ENCODE measurements at places on chromosomes 2 and 18.

GRCh38 chr2:188675391-188676009 is 298.7 kb upstream of the COL3A1 start:
- no peak for DNase-seq

DNA sequence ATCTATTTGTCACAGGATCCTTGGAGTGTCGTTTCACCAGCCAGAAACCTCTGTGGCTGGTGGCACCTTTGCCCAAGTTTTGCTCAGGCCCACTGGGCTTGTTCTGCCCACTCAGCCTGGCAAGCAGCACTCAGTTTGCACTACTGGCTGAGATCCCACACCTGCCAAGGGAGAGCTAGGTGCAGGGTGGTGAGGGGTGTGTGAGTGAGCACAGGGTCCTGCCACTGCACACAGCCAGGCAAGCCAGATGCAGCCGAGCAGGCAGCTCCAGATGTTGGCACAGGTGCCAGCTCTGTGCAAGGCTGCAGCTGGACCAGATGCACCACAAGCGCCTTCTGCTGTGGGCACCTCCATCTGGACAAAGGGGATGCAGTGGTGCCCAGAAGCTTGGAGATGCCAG is 281.7 kb upstream of the UBE2E3 start:
- no peak for DNase-seq

DNA sequence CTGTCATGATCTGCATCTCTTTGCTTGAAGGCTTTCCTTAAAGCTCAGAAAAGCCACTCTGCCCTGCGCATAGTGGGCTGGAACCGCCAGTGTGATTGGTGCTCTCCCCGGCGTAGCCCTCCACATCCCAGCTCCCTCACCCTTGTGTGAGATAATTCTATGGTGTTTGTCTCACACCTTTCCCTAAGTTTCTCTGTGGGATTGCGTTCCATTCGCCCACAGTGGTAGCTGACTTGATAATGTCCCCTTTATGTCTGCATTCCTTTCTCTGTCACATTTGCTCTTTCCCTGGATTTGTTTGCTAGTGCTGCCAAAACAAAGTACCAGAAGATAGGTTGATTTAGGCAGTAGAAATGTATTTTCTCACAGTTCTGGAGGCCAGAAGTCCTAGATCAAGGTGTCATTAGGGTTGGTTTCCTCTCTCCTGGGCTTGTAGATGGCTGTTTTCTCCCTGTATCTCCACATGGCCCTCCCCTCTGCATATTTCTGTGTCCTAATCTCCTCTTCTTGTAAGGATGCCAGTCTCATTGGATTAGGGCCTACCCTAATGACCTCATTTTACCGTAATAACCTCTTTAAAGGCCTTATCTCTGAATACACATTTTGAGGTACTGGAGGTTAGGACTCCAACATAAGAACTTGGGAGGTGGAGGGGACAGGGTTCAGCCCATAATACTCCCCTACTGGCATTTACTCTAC is 7.4 kb upstream of the TMEM87B start:
- no peak for DNase-seq

- DNase-seq = no peak
Measured at GRCh38 chr18:4108016-4108415, 347.1 kb downstream of the DLGAP1 start.

DNA sequence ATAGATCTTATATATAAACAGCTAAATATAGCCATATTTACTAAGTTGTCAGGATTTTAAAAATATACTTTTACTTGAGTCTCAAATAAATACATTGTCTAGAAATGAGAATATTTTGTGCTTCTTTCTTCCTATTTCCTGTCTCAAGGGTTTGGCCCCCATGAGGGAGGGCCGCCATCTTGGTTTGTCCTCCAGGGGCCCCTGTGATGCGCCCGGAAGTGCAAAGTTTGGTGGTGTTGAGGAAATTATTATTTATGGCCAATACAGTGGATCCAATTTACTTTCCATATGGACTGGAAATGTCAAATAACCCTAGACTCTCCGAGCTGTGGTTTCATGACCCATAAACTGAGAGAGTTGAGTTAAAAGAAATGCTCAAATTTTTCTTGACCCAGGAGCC is 104.7 kb upstream of the OTOS start:
- no peak for DNase-seq

GRCh38 chr2:43754180-43754579 is 19.7 kb upstream of the DYNC2LI1 start:
- DNase-seq = no peak

DNA sequence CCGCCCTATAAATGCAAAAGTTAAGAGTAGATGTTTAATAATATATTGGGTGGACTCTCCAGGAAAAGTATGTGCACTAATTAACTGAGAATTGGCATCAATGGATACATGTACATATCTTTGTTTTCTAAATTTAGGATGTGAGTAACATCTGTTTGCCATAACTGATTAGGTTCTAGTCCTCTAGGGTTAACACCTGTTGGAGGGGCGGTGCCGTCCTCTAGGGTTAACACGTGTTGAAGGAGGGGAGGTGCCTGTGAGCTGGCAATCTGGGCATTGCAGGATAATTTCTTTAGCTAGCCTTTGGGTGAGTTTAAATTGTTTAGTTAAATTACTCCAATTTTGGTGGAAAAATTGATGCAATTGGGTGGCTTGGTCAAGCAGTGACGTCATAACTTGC is 30.9 kb downstream of the HTR2B start:
- DNase-seq = no peak

GRCh38 chr2:212845941-212846340 is 305.5 kb downstream of the IKZF2 start:
- no peak for DNase-seq

GRCh38 chr2:207854484-207855440 is 85.1 kb upstream of the FZD5 start:
- no peak for DNase-seq

- DNase-seq = no peak
Measured at GRCh38 chr18:71485611-71486010, 1058.5 kb downstream of the CBLN2 start.

DNA sequence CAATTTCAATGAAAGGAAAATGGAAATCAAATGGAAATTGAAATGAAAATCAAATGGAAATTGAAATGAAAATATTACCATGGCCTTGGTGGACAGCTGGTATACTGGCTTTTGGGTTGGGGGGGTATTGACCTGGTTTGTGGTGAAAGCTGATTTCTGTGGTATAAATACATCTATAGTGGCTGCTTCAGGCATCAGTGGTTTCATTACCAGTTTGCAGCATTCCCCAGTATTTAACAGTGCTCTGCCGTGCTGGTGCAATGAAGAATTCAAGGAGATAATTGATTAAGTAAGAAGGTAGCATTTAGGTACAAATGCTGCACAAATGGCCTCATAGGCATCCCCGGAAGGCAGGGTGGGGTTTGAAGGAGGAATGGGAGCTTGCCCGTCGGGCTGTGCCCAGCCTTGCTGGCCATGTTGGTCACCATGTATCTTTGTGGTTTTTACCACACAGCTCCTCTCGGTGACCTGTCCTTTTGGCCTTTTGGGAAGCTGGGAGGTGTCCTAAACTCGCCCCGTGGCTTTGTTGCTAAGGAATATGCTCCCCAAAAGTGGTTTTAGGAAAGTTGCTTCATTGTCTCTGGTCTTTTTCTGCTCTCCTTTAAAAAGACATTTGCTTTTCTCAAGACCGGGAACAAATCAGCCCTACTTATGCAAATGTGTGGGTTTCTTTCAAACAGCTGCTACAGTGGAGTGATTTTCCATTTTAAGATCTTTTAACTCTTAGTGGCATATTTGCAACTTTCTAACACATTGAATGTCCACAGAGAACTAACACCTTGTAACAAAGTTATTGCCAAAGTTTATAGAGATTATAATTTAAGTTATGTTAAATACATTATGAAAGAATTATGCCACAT is 28.6 kb downstream of the SNTG2 start:
- no peak for DNase-seq

DNA sequence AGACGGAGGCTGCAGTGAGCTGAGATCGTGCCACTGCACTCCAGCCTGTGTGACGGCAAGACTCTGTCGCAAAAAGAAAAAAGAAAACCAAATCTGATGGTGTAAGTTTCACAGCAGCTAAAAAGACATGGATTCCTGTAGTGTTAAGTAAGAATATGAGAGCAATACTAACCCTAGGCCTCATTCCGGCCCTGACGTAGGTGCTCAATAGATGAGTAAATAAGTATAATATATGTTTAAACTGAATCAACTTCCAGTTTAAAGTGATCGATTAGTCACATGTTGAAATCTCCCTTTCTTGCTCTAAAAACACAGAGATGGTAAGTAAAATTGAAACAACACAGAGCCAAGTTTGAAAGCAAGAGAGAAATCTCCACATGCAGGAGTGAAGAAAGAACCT is 8.0 kb downstream of the ME2 start:
- DNase-seq = no peak

DNA sequence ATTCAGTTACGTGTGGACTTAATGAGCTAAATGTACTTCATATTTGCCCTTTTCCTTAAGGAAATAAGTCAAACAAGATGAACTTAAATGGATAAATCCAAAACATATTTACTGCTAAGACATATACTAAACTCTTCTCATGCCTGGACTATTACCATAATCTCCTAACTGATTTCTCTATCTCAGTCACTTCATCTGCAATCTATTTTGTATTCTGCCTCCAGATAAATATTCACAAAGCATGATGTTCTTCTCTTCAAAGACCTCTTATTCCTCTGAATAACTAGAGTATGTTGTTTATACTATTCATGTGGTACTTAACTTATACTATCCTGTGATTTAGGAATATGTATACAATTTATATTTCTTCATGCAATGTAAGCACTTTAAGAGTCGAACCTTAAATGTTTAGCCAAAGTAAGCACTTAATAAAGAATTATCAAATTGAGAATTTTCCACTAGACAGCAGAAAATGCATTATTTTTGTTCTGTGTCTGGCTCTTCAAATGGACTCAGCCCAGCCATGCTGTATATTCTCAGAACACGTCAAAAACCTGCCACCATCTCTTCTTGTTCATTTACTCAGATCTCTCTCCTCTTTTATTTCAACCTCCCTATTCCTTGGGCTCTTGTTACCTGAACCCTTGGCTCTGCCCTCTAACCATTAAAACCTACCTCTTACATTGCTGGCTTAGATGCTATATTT is 79.9 kb upstream of the ARHGAP28 start:
- no peak for DNase-seq

GRCh38 chr2:203886661-203887151 is 19.1 kb downstream of the CTLA4 start:
- no peak for DNase-seq

- no peak for DNase-seq
Measured at GRCh38 chr2:173357346-173357745, 2.7 kb downstream of the CDCA7 start.

- DNase-seq = no peak
Measured at GRCh38 chr18:44987371-44987770, 306.7 kb downstream of the SETBP1 start.

DNA sequence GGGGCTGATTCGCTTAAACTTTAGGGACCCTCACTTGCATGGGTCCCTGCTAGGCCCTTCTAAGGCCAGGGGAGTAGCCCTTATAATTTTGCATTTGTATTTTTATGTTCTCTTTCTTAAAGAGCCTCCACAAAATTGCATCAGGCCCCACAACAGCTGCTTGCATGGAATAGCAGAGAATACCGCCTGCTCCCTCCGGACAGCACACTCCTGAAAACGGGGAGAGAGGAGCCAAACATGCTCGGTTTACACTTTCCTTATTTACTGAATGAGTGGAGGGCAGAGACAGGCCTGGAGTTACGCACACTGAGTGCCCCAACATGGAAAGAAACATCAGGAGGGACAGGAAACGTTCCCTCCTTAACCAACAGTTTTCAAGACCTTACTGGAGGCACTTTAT is 132.2 kb downstream of the ANTXR1 start:
- DNase-seq = no peak

DNA sequence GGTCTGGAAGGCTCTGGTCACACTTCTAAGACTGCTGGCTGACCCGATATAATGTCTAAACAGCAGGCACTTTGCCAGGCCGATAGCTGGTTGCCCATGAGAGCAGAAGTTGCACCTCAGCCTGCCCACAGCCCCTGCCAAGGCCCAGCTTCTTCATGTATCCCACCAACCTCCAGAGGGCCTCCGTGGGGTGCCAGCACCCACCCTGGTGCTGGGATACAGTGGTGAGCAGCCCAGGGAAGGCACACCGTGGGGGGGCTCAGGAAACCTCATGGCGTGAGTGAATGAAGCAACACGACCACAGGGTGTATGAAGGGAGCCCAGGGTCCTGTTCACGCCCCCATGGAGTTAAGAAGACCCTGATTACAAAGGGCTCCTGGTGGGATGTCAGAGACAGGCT is 16.2 kb upstream of the GLI2 start:
- no peak for DNase-seq

DNA sequence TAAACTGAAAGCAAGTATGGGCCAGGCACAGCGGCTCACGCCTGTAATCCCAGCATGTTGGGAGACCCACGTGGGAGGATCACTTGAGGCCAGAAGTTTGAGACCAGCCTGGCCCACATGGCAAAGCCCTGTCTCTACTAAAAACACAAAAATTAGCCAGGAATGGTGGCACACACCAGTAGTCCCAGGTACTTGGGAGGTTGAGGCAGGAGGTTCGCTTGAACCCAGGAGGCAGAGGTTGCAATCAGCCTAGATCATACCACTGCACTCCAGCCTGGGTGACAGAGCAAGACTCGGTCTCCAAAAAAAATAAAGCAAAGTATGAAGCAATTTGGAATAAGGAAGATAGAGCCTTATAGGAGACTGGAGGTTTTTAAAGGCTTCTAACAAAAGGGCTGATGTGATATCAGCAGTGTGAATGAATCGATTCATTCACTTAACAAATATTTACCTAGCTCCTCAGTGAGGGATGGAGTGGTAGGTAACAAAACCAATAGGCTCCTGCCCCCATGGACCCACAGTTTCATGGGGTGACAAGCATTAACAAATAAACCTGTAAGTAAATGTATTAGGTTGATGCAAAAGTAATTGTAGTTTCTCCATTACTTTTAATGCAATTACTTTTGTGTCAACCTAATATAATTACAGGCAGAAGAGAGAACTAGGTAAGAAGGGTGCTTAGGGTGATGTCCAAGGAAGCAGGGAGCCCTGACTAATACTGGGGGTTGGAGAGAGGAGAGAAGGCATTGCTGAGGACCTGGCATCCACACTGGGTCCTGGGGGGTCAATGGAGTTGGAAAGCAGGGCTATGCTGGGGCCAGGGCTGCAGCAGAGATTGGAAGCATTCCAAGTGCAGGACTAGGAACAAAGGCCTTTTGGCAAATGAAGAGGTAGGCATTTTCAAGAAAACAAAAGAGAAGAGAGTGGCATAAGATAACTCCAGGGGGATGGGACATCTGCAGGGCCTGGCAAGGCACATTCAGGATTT is 195.4 kb upstream of the ARL4C start:
- no peak for DNase-seq

- DNase-seq = no peak
Measured at GRCh38 chr2:150156876-150157275, 330.6 kb downstream of the RND3 start.

- no peak for DNase-seq
Measured at GRCh38 chr18:77039196-77040130, 93.1 kb downstream of the MBP start.
